ENCODE measurements at places on chromosomes 6 and 20.

- DNase-seq: no peak
These were observed 215.0 kb downstream of the THBS2 start for GRCh38 chr6:169038691-169039090.

DNA sequence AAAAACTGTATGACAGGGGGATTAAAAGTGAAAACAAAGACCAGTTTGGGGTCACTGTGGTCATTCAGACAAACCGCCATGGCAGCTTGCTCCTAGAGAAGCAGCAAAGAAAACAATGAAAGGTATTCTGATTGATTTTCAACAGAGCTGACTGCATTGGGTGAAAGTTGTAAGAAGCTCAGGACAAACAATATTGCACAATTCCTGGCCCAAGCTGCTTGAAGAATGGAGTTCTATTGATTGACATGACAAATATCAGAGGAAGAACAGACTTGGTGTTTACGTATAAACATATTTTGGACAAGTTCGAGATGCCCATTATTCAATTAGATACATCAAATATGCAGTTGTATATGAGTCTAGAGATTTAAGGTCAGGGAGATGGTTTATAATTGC lies 62.0 kb downstream of the TRIM38 start:
- no peak for DNase-seq

DNA sequence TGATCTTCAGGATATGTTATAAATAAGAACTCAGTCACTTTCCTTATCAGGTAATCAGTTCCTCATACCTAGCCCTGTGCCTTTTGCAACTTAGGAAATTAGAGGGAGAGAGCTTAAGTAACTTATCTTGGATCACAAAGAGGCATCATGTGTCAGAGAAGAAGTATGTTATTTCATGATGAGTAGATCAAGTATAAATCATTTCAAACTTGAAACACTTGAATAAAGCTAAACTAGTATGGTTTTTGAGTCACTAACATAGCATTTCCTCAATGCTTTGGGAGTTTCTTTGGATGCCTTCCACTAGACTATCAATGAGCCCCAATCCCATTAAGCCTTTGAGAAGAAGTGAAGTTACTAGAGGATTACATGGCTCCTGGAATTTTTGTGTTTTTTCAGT lies 102.6 kb upstream of the TNFAIP3 start:
- DNase-seq: no peak

DNA sequence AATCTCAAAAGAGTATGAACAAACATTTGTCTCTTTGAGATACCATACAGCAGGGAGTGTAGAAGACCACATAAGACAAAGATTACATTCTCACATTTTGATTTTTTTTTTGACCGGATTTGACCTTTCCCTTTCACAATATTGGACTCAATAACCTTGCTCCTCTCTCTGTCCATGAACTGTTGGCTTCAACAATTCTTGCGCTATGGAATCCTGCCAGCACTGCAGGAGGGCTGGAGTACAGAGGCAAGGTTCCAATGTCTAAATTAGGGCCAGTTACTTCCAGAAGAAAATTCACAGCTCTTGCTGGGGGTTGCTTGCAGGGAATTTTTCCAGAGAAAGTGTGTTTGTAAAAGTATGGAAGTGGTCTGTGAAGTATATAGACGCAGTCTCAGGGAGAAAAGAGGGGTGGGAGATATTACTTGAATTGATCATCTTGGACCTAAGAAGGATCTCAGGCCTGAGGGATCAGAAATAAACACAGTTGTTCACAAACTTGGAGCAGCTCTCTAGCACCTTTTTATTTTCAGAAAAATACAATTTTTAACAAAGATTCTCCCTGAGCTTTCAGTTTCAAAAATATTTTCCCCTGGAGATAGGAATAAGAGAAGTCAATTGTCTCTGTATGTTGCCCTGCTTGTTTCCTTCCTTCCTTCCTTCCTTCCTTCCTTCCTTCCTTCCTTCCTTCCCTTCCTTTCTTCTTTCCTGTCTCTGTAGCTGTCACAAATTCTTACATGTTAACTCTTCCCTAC lies 765.9 kb downstream of the BCKDHB start:
- no peak for DNase-seq

GRCh38 chr6:66190858-66191257 lies 483.8 kb upstream of the EYS start:
- no peak for DNase-seq

DNA sequence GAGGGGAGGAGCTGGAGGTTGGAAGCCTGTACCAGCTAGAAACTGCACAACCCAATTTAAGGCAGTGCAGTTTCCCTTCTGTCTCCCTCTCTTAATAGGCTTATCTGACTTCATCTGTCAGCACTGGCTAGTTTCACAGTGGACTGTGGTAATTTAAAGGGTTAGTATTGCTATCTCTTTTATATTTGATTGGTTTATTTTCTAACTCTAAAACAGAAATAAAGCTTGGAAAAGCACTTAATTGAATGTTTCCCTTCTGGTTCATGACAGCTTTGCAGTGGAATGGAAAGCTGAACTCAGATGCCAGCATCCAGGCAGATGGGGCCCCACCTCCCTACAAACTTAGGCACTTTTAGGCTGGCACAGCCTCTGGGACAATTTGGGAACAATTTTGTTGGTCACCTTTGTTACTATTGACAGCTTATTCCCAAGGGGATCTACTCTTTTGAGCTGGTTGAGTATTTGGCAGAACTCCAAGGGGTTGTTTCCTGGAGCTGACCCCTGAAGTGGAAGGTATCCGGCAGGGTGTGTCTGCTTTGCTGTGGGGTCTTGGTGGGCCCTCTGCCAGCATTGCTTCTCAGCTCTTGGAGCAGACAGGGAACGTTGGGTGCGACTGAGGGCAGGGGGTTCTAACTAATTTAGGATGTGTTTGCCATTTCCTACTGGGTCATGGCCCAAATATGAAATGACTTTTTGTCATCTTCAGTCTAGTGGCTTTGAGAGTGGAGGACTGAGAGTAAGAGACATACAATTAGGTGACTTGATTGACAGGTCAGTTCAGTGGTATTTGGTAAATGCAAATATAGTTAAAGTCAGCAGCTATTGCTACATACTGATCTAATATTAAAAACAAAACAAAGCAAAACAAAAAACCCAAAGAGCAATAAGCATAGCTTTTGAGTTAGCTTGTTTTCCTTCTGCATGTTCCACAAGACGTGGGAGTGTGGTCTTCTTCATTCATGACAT lies 9.3 kb downstream of the SH3BGRL2 start:
- no peak for DNase-seq

- no peak for DNase-seq
These were observed 3.3 kb downstream of the EIF2S2 start for GRCh38 chr20:34108616-34109174.

All from cortex of kidney (tissue), 1 donor.